ENCODE measurements at places on chromosomes 5 and 9.

GRCh38 chr5:11346336-11346735, 557.9 kb downstream of the CTNND2 start:
- DNase-seq = no peak

GRCh38 chr5:72878854-72879253, 62.4 kb downstream of the TNPO1 start:
- no peak for DNase-seq

DNA sequence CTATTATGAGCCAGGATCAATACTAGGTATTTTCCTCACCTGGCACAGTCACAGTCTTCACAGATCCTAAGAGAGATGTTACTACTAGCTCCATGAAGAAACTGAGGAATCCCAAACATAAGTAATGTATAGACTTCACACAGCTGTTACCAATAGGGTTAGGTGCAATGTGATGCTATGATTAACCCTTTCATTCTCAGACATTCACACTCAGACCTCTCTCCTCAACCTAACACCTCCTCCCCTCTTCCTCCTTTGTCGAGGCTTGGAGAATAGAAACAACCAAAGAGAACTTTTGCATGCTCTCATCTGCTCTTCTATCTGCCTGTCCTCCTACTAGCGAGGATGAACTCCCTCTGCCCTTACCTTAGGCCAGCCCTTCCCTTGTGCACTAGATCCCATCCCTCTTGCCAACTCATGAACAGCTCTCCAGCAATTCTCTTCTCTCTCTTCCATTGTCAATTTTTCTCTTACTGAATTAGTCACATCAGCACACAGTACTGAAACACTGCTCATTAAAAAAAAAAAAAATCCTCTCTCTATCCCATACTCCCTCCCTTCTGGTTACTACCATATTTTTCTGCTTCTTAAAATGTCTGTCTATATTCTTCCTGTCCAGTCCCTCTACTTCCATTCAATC, 47.7 kb downstream of the MAPKAP1 start:
- DNase-seq = no peak

- peak; percentile 44 for DNase-seq
Observed at GRCh38 chr9:122904466-122904822, 715 bp downstream of the RC3H2 start.

GRCh38 chr9:90107040-90107725, 502.4 kb downstream of the GADD45G start:
- DNase-seq = peak; percentile 24

GRCh38 chr5:124719113-124719967, 27.1 kb downstream of the ZNF608 start:
- DNase-seq = no peak

DNA sequence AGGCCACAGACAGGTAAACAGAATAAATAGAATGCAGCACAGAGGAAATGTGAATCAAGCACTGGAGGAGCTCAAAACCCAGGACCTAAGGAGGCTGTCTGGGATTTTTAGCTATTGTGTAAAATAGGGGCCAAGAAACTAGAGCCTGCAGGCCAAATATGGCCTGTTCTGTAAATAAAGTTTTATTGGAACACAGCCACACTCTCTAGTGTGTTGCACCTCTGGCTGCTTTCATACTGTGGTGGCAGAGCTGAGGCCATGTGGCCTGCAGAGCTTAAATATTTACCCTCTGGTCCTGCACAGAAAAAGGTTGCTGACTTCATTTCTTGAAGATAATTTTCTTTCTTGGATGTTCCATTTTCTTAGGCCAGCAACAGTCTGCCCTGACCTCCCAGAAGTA, 136.4 kb downstream of the WDR41 start:
- no peak for DNase-seq

GRCh38 chr9:126830827-126831226, 26.0 kb downstream of the ZBTB43 start:
- no peak for DNase-seq

- peak; percentile 69 for DNase-seq
Observed at GRCh38 chr5:136769900-136770684, 404.7 kb upstream of the TRPC7 start.

GRCh38 chr9:91727316-91727861, 222.6 kb downstream of the ROR2 start:
- peak; percentile 33 for DNase-seq

- no peak for DNase-seq
Observed at GRCh38 chr5:90949469-90950358, 391.1 kb downstream of the ADGRV1 start.

DNA sequence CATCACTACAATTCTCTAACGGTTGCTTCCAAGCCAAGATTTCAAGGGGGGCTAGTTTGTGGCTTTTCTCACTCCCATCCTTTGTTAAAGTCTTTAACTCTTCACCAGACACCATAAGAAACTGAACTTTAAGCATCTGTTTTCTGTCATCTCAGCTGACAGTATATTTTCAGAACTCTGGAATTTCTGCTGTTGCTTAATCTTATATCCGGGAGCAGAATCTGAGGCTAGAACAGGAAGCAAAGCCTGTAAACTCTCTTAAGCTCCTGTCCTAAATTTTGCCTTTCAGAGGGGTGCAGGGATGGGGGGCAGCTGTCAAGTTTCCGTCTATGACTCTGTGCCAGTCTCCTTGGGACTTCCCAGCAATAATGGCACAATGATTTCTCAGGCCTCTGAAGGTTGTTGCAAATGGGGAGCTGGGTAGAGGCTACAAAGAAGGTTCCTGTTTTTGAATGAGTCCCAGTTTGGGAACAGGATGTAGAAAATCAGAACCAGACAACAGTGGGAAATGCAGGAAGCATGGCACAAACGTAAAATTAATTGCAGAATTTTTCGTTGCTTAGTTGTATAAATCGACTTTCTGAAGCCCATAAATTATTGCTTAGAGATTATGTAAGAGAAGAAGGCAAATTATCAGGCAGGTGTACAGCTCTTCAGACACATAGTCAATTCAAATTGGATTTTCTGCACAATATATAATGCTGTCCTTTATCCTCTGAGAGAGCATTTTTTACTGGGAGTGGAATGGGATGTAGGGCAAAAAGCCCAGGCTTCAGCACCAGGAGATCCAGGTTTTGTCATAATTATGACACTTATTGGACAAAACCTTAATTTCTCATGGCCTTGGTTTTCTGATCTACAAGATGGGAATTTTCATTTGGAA, 430.9 kb downstream of the DMAC1 start:
- no peak for DNase-seq

DNA sequence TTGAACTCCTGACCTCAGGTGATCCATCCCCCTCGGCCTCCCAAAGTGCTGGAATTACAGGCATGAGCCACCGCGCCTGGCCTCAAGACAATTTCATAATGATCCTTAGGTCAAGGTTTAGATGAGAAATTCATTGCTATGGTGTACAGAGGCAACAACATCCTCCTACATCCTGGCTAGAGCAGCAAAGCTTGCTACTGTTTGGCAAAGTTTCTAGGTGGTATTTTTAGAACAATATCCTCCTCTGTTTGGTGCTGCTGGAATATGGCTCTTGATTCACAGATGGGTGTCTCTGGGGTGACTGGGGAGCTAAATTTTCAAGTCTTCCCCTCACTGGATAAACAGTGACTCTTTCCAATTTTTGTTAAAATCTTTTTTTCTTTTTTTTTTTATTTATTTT, 30.6 kb downstream of the CRHBP start:
- no peak for DNase-seq

DNA sequence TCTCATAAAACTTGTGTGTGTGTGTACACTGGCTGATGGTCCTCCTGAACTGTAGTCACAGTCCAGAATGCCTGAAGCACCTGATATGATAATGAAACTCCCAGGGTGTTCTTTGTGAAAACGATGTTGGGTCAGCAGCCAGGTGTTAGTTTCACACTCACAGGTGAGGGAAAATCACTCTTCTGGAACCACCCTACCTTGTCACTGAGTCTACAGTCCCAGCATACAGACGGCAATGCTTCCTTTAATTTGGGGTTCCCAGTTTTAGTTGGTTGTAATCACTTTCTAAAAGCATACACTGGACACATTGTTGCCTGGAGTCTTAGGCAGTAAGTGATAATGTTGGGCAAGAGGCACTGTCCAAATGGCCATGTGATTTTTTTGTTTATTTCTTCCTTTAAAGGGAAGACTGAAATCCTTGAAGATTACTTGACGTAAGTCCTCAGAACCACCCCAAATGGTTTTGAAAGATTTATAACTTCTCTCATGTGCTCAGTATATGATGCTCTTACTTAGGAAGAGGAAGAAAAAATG, 18.2 kb upstream of the MGAT1 start:
- DNase-seq = no peak

- DNase-seq = no peak
Observed at GRCh38 chr9:98720402-98720801, 11.7 kb upstream of the GABBR2 start.

DNA sequence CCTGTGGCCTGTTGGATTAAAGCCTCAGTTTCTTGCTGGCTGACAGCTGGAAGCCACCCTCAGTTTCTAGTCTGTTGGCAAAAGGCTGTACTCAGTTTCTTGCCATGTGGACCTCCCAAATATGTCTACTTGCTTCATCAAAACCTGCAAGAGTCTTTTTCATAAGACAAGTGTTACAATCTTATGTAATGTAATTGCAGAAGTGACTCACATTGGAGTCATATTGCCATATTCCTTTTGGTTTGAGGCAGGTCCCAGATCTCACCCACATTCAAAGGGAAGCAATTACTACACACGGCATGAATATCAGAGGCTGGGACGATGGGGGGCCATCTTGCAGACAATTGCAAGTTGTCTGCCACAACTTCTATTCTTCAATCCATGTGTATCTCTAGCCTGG, 286.7 kb upstream of the IL12B start:
- DNase-seq = no peak

DNA sequence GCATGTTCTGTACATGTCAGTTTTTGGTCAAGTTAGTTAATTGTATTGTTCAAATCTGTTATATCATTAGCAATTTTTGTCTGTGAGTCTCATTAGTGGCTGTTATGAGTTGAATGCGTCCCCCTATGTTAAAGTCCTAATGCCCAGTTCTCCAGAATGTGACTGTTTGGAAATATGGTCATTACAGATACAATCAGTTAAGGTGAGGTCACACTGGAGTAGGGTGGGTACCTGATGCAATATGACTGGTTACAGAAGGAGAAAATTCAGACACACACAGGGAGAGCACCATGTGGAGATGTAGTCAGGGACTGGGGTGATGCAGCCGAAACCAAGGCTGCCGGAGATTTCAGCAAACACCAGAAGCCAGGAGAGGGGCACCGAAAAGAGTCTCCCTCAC, 15.1 kb downstream of the NMRK1 start:
- no peak for DNase-seq

DNA sequence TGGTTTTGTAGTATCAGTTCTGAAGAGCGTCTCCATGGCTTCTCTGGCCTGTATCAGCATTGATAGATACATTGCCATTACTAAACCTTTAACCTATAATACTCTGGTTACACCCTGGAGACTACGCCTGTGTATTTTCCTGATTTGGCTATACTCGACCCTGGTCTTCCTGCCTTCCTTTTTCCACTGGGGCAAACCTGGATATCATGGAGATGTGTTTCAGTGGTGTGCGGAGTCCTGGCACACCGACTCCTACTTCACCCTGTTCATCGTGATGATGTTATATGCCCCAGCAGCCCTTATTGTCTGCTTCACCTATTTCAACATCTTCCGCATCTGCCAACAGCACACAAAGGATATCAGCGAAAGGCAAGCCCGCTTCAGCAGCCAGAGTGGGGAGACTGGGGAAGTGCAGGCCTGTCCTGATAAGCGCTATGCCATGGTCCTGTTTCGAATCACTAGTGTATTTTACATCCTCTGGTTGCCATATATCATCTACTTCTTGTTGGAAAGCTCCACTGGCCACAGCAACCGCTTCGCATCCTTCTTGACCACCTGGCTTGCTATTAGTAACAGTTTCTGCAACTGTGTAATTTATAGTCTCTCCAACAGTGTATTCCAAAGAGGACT, 1.5 kb downstream of the GPR21 start:
- no peak for DNase-seq

- no peak for DNase-seq
Observed at GRCh38 chr5:33611877-33612276, 171.1 kb downstream of the TARS1 start.

DNA sequence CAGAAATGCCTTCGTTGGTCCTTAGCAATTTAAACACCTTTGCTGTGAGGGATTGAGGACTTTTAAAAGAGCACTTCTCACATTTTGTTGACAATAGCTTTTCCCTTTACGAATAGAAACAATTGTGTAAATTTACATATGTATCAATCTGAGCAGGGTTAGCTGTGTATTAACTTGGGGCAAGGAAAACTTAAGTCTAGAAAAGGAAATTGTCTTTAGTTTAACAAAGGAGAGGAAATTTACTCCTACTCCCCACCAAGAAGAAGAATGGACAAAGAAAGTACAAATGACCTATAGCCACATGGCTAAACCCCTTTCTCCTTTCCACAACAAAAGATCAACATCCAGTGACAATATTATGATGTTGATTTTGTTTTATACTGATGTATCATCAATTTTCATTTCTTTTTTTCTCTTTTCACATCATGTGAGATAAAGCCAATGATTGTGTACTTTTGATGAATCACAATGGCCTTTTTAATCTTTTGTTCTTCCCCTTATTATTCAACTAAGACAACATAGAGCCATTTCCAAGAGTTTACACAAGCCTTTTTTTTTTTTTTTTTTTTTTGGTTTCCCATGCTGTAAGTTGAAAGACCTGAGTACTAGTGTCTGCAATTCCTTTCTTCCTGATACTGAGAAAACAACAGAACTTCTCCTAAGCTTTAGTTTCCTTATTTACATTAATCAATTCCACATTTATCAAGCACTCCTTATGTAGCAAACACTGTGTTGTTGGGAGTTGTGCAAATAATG, 19.0 kb downstream of the FOXB2 start:
- DNase-seq = no peak

DNA sequence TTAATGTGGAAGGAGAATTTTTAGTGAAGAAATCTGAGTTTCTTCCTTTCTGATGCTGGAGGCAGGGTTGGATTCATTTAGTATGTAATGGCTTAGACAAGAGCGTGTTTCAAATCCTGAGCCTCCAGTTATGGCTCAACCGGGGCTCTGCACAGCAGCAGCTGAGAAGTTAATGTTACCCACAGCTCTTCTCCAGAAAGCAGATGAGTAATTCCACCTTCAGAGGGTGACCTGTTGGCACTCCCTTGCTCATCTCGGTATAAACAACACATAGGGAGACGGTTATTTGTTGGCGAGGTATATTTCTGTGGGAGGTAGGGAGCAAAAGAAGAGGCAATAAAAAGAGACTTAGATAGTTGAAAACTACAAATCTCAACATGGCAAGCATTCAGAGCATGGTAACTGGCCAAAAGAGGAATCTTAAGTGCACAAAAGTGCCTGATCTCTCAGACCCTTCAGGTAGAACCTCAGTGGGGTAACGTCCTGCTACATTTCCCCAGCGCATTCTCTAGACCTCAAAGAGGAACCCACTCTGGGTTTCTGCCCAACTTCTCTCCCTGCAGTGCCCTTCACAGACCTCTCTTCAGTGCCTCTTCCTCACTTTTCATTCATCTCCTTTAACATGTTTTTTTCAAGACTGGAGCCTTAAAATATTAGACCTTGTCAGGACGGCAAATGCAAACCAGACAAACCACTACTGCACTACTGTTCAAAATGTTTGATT, 417.5 kb upstream of the ADAMTSL1 start:
- DNase-seq = no peak

- no peak for DNase-seq
Observed at GRCh38 chr5:90626493-90626892, 67.9 kb downstream of the ADGRV1 start.

Measured in BE2C (cell line).